Astrocyte (in vitro differentiated cells and primary cell): ENCODE measurements at places on chromosomes 1 and 21. TPM values are rescaled to one million over a fixed set of nuclear protein-coding genes. Genes with fewer than 3 reads are reported as not detected.

The NR0B2 gene
- not detected in 2 replicates for total RNA-seq

The TCHH gene
- 0.70 and 0.86 TPM in 2 replicates for total RNA-seq

The NEGR1 gene
- total RNA-seq: 7.4 and 8.6 TPM in 2 replicates

- DNase-seq: no peak
Observed at GRCh38 chr1:228684607-228685006, 50.7 kb upstream of the RHOU start.

- DNase-seq: no peak
Observed at GRCh38 chr21:44354775-44355771, 1.7 kb downstream of the TRPM2 start.

DNA sequence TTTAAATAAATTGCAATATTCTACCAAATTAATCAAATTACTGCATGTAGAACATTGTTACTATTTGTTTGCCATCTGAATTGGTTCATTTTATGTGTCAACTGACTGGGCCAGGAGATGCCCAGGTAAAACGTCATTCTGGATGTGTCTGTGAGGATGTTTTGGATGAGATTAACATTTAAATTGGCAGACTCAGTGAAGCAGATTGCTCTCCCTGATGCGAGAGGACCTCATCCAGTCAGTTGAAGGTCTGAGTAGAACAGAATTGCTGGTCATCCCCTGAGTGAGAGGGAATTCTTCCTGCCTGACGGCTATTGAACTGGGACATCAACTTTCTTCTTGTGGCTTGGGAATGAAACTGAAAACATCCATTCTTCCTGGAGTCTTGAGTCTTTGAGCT lies 122.0 kb upstream of the GREM2 start:
- no peak for DNase-seq

- DNase-seq: no peak
Observed at GRCh38 chr1:68454534-68454933, 4.8 kb upstream of the RPE65 start.

- no peak for DNase-seq
Observed at GRCh38 chr1:206678490-206678889, 6.2 kb upstream of the MAPKAPK2 start.
